ENCODE measurements at places on chromosomes 6 and 20. TPM values are rescaled to one million over a fixed set of nuclear protein-coding genes. Genes with fewer than 3 reads are reported as not detected.

CCDC167 gene
- total RNA-seq, result 48.5 TPM

CRIP3 gene
- total RNA-seq, result 0.62 TPM

TCP11 gene
- not detected for total RNA-seq

RTF2 gene
- 99.8 TPM for total RNA-seq

HCK gene
- 0.61 TPM for total RNA-seq

SPATS1 gene
- total RNA-seq, result not detected

LY6G6F gene
- total RNA-seq, result not detected

HSPA1B gene
- total RNA-seq, result 49.0 TPM

RAET1E gene
- not detected for total RNA-seq

NRN1 gene
- 49.8 TPM for total RNA-seq

RIPOR2 gene
- 195 TPM for total RNA-seq

AHI1 gene
- total RNA-seq, result 21.4 TPM

CDSN gene
- total RNA-seq, result not detected

HSPA1A gene
- 63.5 TPM for total RNA-seq

SLC18B1 gene
- total RNA-seq, result 8.3 TPM

RBPJL gene
- not detected for total RNA-seq

BPI gene
- total RNA-seq, result not detected

GHRH gene
- not detected for total RNA-seq

CST7 gene
- 92.0 TPM for total RNA-seq

CGA gene
- total RNA-seq, result not detected

SEMG1 gene
- total RNA-seq, result not detected

USP49 gene
- 5.8 TPM for total RNA-seq

VSX1 gene
- total RNA-seq, result not detected

FOXC1 gene
- total RNA-seq, result not detected

ATRN gene
- total RNA-seq, result 9.8 TPM

HBS1L gene
- 72.6 TPM for total RNA-seq

ISM1 gene
- total RNA-seq, result 2.3 TPM

CALHM5 gene
- total RNA-seq, result not detected

PHACTR1 gene
- total RNA-seq, result 0.79 TPM

PRKN gene
- total RNA-seq, result 1.00 TPM

MLIP gene
- not detected for total RNA-seq

CDH4 gene
- 0.20 TPM for total RNA-seq

PKIB gene
- total RNA-seq, result 0.78 TPM

LINC00237 gene
- 0.33 TPM for total RNA-seq

GNAS gene
- total RNA-seq, result 912 TPM

SLC13A3 gene
- 0.26 TPM for total RNA-seq

MYCT1 gene
- not detected for total RNA-seq

ASIP gene
- not detected for total RNA-seq

PLA2G7 gene
- 9.6 TPM for total RNA-seq

HLA-DQB2 gene
- total RNA-seq, result not detected

CCR6 gene
- 3.6 TPM for total RNA-seq

HTR1E gene
- total RNA-seq, result not detected

PRL gene
- total RNA-seq, result not detected

MATN4 gene
- 0.14 TPM for total RNA-seq

ZBTB12 gene
- total RNA-seq, result 1.4 TPM

HS3ST5 gene
- total RNA-seq, result not detected

SS18L1 gene
- total RNA-seq, result 23.3 TPM

MRAP2 gene
- total RNA-seq, result not detected

DDX43 gene
- 3.5 TPM for total RNA-seq

Data from activated naive CD8-positive, alpha-beta T cell treated with anti-CD3 and anti-CD28 coated beads, Interleukin-2, amount 10 ng/mL, durations not matched to agents 7 days and 5 days (primary cell).